ENCODE measurements at places on chromosomes 11 and 22.

DNA sequence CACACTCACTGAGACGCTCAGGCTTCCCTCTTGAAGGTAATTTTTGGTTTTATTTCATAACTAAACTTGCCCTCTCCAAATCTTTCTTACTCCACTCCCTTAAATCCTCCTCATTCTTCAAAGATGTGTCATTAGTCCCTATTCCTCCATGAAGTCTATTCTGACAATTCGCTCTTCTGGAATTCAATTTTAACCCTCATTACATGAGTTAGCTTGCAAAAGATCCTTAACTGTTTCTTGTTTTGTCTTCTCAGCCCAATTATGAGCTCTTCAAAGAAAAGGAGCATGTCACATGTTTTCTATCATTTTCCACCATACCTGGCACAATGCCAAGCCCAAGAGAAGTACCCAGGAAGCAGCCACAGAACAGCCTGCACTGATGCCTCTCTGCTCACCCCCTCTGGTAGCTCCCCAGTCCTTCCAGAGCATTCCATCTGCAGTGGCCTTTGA, 13.0 kb downstream of the GALNT18 start:
- no peak for DNase-seq
- H3K36me3 ChIP-seq, result no peaks in the 10 kb centered on the region
- H3K27ac ChIP-seq, result no peak overlapping the region
- H3K4me1 ChIP-seq, result no peaks in the 10 kb centered on the region
- H3K27me3 ChIP-seq, result peaks cover 6% of the 10 kb centered on the region

GRCh38 chr11:75810637-75811390, 4.2 kb upstream of the UVRAG start:
- no peaks in the 10 kb centered on the region for H3K36me3 ChIP-seq
- peaks cover 20% of the 10 kb centered on the region for H3K4me1 ChIP-seq
- peaks cover 6% of the 10 kb centered on the region for H3K27me3 ChIP-seq

DNA sequence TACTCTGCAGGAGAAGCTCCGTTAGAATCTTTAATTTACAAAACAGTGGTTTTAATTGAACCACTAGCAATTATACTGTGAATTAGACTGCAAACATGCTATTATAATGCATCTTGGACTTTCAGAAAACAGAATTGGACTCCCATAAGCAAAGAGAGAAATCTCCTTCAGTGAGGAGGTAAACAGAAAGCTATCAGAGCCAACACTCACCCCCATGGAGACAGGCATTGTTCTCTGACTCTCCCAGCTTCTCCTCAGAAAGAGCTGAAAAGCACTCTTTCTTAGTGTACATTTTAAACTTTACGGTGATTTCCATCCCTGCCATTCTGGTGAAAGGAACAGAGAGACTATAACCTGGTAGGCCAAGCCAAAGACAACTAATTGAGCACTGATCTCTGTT, 176.9 kb downstream of the GRIA4 start:
- H3K27me3 ChIP-seq, result no peaks in the 10 kb centered on the region
- H3K4me1 ChIP-seq, result no peaks in the 10 kb centered on the region
- DNase-seq, result no peak
- no peak overlapping the region for H3K4me3 ChIP-seq

DNA sequence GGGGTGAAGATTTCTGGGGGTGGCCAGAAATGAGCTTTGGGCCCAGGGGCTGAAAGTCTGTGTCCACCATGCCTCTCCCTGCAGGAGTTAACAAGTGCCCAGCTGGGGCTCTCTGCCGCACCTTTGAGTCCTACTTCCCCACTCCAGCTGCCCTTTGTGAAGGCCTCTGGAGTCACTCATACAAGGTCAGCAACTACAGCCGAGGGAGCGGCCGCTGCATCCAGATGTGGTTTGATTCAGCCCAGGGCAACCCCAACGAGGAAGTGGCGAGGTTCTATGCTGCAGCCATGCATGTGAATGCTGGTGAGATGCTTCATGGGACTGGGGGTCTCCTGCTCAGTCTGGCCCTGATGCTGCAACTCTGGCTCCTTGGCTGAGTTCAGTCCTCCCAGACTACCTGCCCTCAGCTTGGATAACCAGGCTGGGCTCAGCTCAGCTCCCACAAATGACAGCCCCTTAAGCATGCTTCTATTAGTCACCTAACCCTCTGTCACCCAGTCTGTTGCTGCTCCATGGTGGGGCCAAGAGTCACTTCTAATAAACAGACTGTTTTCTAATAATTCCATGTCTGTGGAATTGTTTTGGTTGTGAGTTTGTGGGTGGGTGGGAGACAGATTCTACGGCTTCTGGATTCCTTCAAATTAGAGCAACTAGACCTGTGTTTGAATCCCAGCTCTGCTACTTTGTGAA, 3.0 kb upstream of the INPPL1 start:
- H3K4me3 ChIP-seq, result no peak overlapping the region
- H3K36me3 ChIP-seq, result no peaks in the 10 kb centered on the region
- no peak for DNase-seq
- H3K27me3 ChIP-seq, result peaks cover 12% of the 10 kb centered on the region

DNA sequence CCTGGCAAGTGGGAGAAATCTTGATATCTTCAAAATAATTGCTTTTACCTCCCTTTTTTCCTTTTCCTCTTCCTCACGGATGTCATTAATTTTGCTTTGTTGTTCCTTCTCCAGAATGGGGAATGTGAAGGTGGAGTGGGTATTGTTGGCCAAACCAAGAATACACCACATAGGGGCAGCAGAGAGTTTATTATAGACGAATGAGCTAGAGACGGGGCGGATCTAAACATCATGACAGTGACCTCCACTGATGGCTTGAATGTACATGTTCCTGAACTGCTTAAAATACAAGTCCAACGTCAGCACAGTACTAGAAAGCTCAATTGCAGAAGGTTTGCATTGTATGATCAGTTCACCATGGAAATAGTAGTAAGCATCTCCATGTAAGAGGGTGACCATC, 122.3 kb upstream of the SNX19 start:
- no peaks in the 10 kb centered on the region for H3K27me3 ChIP-seq
- DNase-seq, result no peak
- no peak overlapping the region for H3K27ac ChIP-seq
- H3K4me3 ChIP-seq, result no peak overlapping the region
